ENCODE measurements at places on chromosomes 12 and 14.

GRCh38 chr12:27711317-27711682 is 668 bp downstream of the MRPS35 start:
- DNase-seq = no peak

DNA sequence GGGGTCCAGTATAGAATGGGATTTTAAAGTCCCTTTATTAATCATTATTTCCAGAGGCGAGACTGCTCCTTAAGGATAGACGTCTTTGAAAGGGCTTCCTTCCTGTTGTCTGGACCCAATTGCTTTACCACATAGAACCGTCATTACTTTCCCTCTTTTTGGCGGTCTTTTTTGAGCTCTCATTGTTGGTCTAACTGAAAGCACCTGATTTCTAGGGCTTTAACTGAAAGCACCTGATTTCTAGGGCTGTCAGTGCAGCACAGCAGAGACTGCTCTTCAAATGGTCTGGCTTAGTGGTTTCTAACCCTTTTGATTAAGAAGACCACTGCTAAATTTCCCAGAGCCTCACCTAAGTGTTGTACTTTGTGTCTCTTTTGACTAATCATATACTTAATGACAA is 95.8 kb downstream of the PRKCH start:
- DNase-seq = no peak

- DNase-seq = no peak
These were observed 13.3 kb downstream of the AMN start for GRCh38 chr14:102935756-102936155.

DNA sequence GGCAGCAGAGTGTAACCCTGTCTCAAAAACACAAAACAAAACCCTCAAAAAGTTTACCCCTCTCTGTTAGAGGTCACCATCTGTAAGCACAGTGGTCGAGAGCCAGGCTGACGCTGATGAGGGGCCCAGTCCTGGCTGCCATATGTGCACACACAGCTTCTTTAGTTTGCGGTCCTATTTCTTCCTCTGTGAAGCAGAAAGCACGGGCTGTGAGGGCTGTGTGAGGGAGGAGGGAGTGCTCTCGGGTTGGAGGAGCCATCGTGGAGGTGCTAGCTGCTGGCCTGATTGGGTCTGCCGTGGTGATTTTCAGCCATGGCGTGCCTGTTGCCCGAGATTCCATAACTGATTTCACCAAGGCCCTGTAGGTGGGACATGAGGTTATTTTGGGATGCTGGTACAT is 3.5 kb downstream of the ULK1 start:
- no peak for DNase-seq

Data from retina (tissue), 1 donor.